T-helper 2 cell (primary cell): ENCODE measurements at places on chromosomes 5 and 9.

DNA sequence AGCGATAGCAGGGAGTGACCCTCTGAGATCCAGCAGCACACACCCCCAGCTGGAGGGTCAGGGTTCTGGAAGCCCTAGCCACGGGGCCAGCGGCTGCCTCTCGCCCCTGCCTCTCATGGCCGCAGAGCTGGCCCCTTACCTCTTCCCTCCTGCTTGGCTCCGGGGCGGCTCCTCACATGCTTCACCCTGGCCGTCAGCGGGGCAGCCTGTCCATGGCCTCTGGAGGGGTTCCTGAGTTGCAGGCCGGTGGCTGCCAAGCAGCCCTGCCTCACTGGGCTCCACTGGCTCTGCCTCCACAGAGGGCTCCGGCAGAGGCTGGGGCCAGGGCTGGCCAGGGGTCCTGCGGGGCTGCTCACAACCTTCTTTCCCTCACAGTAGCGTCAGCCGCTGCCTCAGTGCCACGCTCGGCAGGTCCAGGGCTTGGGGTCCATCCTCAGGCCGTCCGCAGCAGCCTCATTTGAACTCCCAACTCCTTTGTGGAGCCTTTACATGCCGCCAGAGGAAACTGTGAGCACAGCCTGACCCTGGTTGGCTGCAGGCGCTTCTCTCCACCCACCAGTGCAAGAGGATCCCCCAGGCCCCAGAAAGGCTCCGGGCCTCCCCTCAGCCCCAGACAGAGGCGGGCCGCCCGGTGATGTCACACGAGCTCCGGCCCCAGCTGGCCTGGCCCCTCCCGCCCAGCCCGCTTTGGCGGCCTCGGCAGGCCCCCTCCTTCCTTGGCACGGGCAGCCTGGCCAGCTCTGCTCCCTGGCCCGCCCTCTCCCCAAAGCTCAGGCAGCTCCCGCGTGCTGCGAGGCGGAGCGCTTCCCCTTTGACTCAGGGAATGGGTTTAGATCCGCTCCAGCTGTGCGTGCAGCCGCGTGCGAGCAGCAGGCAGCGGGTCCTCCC lies at the start of gene ANGPTL2:
ANGPTL2 (minus strand) TSS at position 460 of the 888 bp plus-strand sequence. CDS start 13,904 bp downstream, outside the sequence.
- no peak for DNase-seq

DNA sequence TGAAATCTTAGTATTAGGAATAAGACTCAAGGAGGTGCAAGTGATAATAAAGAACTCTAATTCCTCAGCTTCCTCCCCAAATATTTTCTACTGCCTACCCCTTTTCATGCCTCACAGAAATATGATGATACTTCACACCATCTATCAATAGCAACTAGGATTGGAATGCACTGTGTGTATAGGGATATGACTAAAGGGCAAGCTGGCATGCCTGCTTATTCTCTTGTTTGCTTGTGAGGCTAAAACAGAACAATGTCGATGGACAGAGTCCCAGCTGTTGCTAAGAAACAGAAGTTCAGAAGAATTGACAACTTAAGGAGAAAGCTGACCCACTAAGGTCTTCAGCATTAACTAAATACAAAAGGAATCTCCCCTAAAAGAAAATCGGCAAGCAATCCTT lies 9.7 kb upstream of the CHD1 start:
- DNase-seq, result no peak

- no peak for DNase-seq
Observed at GRCh38 chr5:135320718-135321484, 78.1 kb downstream of the MACROH2A1 start.

- DNase-seq, result no peak
Observed at GRCh38 chr9:96048104-96048955, 172.8 kb downstream of the ERCC6L2 start.

- no peak for DNase-seq
Observed at GRCh38 chr5:153959134-153959957, 79.4 kb downstream of the FAM114A2 start.

GRCh38 chr5:133440467-133441115 lies 171.8 kb downstream of the FSTL4 start:
- DNase-seq, result no peak

DNA sequence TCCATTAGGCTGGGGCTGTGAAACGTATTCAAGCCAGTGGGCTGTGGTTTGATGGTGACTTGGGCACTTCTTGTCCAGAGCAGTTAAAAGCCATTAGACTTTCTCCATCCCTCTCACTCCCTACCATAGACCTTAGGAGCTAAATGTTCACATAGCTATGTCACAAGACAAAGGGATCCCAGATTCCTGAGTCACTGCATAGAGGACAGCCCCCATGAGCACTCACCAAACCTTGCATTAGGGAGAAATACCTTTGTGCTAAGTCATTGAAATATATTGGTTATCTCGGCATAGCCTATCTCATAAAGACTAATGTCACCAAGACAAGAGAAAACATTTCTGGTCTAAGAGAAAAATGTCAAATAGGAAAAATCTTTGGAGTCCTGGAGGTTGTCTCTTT lies 104.3 kb downstream of the TRPM6 start:
- DNase-seq, result no peak

GRCh38 chr5:71883742-71884103 lies 164.6 kb downstream of the CARTPT start:
- DNase-seq, result no peak

- no peak for DNase-seq
Observed at GRCh38 chr9:4101667-4102066, 198.2 kb downstream of the GLIS3 start.

DNA sequence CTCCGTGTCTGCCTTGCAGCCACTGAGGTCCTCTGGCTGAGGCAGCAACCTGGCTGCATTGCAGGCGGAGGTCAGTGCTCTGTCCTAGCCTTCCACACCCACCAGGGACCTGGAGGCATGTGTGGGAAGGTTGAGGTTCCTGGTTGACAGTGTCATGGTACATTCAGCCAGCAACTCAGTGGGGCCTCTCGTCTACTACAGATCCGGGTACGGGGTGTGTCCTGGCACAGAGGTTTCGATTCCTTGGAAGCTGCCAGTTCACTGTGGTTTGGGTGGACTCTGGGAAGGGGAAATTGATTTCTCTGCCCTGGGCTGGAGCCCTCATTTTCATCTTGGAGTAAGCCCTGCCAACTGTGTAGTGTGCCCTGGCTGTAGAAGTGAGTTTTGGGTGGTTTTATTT lies 45.1 kb downstream of the PDE8B start:
- DNase-seq, result no peak

GRCh38 chr9:37215381-37215780 lies 95.0 kb downstream of the ZCCHC7 start:
- DNase-seq, result no peak

DNA sequence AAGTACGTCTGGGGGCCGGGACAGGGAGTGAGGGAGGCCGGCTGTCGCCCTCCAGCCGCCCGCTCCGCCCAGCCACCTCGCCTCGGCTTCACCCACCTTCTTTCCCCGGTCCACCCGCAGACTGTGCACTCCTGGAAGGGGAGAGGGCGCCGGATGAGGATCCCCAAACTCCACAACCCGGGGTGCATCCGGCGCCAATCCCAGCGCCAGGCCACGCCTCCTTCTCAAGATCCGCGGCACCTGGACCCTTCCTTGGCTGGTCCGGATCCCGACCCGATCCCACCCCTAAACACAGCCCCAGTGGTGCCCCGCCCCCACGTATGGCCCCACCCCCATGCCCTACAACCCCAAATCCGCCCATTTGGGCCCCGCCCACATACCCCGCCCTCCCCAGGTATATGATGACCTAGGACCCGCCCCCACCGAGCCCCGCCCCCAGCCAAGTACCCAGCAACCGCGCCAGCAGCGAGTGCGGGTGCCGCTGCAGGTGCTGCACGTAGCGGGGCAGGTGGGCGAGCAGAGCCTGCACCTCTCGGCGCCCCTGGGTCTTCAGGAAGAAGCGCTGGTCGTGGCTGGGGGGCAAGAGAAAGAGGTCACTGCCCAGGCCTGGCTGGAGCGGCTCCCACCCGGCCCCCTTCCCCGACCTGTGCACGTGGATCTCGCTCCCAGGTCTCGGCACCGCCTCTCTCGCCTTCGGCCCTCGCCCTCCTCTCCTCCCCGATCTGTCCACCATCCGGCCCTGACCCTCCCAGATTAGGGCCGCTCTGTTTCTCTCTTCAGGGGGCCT lies 3.2 kb downstream of the PIP5KL1 start:
- DNase-seq, result peak; percentile 38

GRCh38 chr9:121285835-121286687 lies 18.1 kb downstream of the GSN start:
- no peak for DNase-seq

DNA sequence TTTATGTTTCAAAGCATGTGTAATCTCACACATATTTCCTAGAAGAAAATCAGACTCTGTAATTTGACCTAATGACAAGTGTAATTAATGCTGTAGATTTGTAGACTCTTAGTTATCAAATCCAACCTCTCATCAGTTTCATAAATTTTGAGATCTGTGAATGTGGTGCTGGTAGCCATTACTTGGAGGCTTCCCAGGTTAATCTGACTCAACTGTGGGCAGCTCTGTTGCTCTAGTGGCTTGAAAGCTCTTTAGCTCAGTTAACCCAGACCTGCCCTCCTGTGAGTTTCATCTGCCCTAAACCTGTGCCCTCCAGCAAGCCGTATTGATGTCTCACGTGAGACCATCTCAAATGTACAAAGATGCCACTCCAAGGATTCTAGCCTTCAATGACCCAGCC lies 323.4 kb downstream of the FBXL7 start:
- no peak for DNase-seq

DNA sequence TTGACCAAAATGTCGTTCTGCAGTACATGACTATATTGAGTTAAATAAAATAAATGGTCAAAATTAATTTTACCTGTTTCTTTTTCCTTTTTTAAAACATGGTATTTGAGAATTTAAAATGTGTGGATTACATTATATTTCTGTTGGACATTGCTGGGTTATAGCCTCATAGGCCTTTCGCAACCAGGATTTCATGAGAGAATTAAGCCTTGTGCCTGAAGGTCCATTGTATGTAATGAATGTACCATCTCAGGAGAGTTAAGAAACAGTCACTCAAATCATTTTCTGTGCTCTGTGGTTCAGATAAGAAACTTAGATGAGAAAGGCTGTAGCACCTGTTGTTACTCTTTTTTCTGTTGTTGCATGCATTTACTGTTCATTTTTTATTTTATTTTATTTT lies 103.5 kb downstream of the ANGPTL2 start:
- DNase-seq, result no peak

DNA sequence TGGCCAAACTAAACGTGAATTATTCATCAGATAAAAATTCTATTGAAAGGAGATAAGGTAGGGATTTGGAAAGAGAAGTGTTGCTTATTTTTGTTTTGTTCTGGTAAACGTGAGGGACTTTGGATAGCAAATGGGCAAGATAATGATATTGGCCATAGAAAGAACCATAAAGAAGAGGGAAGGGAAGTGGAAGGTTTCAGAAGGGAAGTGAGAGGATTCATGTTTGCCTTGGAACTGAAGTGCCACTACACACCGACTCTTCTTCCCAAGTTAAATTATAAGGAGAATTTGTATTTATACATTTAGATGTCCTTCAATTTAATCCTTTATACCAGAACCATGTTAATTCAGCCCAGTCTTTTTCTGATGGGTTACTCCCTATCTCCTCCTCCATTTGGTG lies 42.1 kb upstream of the TAF11L2 start:
- no peak for DNase-seq

DNA sequence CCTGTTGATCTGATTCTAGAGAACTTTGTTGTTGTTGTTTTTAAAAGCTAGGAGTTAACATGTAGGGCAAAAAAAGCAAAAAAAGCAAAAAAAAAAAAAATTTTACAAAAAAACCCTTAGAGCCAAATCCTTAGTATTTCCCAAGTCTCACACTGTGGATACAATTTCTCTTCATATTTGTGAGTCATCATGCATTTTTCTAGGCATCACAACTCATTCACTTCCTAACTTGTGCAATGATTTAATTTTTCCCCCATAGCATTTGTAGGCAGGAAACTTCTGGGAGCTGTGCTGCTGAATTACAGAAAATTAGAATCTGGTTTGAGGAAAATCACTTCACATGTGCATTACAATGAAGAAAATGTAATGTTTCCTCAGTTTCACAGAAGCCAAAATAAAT lies 91.9 kb downstream of the MARCHF3 start:
- DNase-seq, result no peak

DNA sequence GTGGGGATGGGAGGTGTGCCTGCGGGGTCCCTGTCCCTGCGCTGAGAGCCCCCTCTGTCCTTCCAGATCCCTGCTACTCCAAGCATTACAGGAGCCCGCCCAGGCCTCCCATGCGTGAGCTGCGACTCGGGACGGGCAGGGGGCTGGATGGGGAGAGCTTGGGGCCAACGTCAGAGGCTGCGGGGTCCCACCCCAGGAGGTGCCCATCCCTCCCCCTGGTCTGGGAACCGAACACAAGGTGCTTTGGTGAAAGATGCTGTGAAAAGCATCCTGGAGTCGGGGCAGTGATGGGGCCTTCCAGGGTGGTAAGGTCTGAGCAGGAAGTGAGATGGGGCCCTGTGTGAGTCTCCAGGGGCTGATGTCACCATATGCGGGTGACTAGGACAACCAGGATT lies 2.7 kb downstream of the LCN9 start:
- DNase-seq, result no peak

- no peak for DNase-seq
Observed at GRCh38 chr5:159309689-159310433, 20.4 kb downstream of the IL12B start.

GRCh38 chr5:140014751-140015150 lies 28.3 kb downstream of the NRG2 start:
- DNase-seq, result no peak

DNA sequence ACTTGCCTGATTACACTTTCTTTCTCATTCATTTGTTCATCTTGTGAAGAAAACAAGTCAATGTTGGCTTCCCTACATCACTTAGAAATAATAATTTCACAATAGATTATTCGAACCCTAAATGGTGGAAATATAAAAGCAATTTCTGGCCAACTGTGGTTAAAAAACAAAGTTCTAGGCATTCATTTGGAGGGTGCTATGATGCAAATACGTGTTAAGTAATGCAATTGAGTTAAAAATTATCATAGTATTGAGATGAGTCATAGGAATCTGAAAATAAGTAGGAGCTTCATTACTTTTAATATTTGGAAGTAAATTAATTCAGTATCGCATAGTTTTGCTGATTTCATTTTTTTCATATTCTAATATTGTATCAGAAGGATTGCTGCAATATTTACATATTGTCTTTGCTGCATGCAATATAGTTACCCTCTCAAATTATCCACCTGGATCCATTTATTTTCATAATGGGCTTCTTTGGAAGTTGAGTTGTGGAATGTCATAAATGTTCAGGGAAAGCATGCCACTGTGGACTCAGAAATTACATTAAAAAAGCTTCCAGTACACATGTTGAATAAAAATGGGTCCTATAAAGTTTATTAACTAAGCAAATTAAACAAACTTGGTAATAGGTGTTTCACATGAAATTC lies 647.7 kb upstream of the WWC1 start:
- DNase-seq, result no peak

GRCh38 chr5:179407191-179408175 lies 62.2 kb upstream of the ADAMTS2 start:
- no peak for DNase-seq
